ENCODE measurements at places on chromosomes 1 and 21.

DNA sequence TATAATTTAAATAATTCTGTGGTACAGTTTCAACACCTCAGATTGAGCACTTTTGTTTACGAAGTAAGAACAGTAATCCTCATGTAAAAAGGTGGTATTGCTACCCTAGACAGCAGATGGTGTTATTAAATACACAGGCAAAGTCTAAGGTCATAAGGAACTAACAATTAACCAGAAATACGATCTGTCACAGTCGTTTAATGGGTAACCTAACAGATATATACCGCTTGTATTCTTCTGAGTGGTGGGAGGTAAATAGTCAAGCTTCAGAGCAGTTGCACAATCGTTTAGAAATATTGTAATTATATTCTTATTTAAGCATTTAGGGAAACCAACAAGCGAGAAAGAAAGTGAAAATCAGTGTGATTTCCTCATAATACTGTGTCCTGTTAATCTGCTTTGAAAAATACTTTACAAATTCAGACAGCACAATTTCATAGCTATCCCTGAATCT is 9.8 kb upstream of the IRF2BP2 start:
- DNase-seq = no peak

DNA sequence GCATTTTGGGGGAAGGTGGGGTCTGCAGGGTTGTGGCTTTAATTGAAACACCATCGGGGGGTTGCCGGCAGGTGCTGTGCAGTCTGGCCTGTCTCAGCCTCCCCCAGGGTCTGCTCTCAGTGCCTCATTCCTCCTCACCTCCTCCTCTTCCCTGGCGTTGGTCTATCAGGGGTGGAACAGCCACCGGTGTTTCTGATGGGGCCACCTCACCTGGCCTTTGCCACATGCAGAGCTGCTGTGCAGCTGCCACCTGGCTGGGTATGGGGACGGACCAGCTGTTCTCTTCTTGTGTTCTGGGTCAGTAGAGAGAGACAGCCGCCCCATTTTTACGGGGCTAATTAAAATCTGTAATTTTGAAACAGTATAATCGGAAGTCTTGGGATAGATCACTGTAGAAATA is 53.9 kb downstream of the SPSB1 start:
- DNase-seq = no peak

GRCh38 chr1:21665711-21666575 is 3.2 kb downstream of the RAP1GAP start:
- no peak for DNase-seq

- no peak for DNase-seq
Observed at GRCh38 chr1:161738627-161739287, 10.8 kb upstream of the DUSP12 start.

GRCh38 chr1:97923811-97924210 is 3.0 kb upstream of the DPYD start:
- no peak for DNase-seq

- DNase-seq = no peak
Observed at GRCh38 chr21:33943293-33943692, 27.7 kb upstream of the ATP5PO start.

DNA sequence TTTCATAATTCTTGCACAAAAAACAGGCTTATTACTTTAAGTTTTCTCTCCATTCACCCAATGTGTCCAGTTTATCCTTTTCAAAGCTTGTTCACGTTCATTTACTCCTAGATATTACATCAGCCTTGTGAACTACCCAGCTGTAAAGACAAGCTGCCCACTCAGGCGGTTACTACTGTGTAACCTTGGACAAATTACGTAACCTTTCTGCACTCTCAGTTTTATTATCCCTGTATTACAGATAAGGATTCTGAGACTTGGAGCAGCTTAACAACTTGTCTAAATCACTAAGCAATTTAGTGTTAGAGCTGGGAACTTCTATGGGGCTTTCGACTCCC is 20.5 kb upstream of the LPAR3 start:
- DNase-seq = no peak

DNA sequence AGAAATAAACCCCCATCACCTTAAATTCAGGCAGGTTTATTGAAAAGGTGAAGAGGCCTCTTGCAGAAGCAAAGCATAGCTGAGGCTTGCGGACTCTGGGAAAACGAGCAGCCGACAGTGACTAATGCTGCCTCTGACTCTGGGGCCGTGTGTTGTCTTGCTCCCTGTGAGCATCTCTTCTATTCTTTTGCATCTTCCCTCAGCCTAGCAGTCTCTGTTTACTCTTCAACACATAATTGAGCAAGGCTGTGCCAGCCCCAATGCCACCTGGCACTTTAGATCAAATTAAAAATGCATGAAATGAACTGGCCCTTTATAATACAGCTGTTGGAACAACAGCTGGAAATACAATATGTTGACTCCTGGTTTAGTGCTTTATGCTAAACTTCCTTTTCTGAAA is 18.4 kb upstream of the REG4 start:
- no peak for DNase-seq
